ENCODE measurements at places on chromosomes 16 and 17.

DNA sequence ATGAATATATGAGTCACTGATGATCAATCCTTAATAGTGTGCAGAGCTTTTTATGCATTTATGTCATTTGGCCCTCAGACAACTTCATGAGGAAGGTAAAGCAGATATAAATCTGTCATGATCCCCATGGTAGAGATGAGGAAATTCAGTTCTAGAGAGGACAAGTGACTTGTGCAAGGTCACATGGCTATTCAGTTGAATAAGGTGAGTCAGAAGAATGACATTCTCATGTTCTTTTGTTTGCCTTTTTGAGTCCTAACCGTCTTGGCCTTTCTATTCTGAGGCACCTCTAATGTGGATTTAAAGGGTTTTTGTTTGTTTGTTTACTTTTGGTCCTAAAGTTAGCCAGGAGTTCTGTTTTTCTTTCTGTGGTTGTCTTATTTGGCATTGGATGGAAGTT lies 116.2 kb upstream of the ELAC2 start:
- no peak for DNase-seq

DNA sequence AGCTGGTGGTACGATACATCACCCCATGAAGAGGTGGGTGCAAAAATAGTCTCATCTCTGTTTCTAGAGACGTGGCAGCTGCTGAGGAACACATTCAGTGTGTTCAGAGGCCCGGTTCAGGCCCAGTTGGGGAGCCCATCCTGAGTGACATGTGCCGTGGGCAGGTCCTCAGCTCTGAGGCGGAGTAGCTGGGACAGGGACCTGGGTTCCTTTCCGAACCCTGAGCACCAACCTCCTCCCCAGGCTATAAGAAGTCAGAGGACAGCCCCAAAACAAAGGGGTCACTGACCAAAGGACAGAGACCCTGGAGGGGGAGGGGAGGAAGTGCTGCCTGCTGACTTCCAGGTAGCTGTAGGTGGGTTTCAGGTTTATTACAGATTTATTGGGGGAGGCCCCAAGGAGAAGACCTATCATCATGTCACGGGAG lies 5.1 kb downstream of the LDHD start:
- no peak for DNase-seq

- no peak for DNase-seq
These were observed 37.6 kb downstream of the ZNF750 start for GRCh38 chr17:82802075-82802780.

DNA sequence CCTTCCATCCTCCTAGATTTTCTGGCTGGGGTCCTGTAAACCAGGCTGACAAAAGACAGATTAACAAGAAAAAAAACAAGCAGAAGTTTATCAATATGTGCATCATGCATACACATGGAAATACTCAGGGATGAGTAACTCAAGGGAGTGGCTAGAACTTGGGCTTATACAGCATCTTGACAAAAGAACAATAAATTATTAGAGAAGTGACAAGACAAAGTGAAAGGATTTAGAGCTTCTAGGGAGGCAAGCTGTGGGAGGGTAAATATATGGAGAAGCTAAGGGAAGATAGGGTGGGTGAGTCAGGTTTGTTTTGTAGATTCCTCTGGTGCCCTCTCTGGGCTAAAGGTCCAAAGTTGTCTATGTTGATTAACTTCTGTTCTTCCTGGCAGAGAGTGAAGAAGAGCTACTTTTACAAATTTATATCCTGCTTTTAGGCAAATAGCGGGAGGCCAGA lies 48.0 kb upstream of the NDRG4 start:
- DNase-seq: no peak

- no peak for DNase-seq
These were observed 201.5 kb downstream of the C16orf95 start for GRCh38 chr16:87115646-87116045.

- DNase-seq: peak; percentile 77
These were observed at the start of gene PRKCA for GRCh38 chr17:66301864-66302741. TSS of gene PRKCA (plus strand) at chr17:66302613.

DNA sequence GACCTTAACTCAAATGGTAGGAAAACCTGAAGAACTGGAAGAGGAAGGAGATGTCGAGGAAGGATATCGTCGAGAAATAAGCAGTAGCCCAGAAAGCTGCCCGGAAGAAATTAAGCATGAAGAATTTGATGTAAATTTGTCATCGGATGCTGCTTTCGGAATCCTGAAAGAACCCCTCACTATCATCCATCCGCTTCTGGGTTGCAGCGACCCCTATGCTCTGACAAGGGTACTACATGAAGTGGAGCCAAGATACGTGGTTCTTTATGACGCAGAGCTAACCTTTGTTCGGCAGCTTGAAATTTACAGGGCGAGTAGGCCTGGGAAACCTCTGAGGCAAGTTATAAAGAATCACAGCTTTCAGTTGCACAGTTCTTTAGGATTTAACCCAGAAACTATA lies 15.5 kb downstream of the ERCC4 start:
- DNase-seq: peak; percentile 56

DNA sequence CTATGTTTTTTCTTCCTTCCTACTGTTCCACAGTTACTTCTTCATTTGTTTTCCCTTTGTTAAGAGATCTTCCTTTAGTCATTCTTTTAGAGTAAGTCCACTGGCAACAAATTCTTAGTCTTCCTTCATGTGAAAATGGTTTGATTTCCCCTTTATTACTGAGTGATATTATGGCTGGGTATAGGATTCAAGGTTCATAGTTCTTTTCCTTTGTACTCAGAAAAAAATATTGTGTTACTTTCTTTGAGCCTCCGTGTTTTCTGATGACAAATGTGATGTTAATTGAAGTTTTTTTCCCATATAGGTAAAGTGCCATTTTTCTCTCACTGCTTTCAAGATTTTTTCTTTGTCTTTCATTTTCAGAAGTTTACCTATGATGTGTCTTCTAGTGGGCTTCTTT lies 283.1 kb upstream of the TBX2 start:
- DNase-seq: no peak

- no peak for DNase-seq
These were observed 12.1 kb upstream of the ZFHX3 start for GRCh38 chr16:73059779-73060615.

DNA sequence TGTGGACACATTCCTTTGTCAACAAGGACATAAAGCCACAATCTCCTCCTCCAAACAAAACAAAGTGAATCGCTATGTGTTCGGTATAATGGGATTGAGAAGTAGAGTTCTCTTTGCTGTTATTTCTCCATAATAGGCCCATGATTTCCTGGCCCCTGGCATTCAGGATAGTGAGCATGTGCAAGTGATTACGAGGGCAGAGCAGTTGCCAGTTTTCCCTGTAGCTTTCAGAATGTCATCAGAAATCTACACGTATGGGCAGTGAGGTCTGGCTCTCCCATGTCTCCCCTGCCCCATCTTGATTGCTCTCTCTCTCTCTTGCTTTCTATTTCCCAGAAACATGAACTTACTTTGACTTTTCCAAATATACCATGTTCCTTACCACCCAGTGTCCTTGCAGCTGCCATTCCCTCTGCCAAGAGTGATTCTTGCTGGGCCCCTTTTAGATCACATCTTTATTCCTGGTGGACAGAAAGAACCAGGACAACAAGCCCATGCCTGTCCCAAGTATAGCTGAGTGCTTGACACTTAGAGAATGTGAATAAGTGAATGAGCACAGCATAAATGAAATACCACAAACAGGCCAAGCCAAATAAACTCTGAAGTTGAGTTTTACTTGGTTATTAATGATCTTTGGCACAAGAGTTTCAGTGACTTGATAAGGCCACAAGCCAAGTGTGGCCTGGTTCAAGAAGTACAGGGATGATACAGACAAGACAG lies 273.1 kb downstream of the CDH13 start:
- DNase-seq: no peak

- no peak for DNase-seq
These were observed 3.1 kb downstream of the CTRB2 start for GRCh38 chr16:75203667-75204409.

DNA sequence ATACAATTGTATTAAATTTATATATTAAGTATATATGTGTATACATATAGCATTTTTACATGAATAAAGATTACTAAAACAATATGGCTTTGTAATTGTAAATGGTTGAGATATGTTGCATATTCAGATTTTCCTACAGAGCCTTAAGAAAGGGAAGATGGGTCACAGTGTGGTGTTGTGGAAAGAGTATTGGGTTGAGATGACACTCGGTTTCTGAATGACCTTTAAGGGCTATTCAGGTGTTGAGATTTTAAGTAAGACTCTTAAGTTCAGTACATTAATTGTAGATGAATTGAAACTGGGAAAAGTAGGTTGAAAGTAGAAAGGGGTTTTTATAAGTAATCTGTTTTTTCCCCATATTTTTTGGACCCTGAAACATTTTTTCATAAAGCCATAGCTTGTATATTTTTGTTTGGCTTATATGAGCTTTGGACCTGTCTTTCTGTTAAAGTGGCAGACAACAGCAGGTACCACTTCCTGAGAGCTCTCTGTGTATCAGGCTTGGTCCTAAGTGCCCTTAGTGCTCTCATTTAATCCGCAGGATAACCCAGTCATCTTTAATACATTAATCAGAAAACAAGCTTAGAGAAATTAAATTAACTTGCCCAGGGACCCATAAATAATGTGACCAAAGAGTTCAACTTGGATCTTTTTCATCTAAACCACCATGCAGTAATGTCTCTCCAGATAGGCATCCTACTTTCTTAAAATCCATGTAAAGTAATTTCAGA lies 48.5 kb upstream of the MRC2 start:
- DNase-seq: no peak

- no peak for DNase-seq
These were observed 586.4 kb downstream of the MAF start for GRCh38 chr16:79013930-79014660.

DNA sequence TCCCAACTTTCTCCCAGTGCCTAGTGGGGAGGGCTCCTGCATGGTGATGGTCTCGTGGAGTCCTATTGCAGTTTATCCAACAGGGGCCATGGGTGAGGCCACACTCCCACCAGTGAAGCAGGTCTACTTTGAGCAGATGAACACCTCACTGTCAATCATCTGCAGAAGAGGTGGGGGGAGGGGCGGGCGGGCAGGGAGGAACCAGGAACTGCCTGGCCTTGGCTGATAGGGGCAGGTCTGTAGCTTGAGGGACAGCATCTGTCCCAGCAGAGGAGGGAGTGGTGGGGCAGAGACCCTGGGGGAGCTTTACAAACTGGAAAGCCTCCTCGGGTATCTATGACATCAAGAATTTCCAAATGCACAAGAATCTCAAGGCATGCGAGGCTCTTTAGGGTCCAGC lies 58.7 kb upstream of the ZNF423 start:
- DNase-seq: no peak

GRCh38 chr17:49696233-49696761 lies 11.5 kb downstream of the SLC35B1 start:
- DNase-seq: peak; percentile 82

GRCh38 chr17:61556224-61557188 lies 34.5 kb downstream of the NACA2 start:
- no peak for DNase-seq

DNA sequence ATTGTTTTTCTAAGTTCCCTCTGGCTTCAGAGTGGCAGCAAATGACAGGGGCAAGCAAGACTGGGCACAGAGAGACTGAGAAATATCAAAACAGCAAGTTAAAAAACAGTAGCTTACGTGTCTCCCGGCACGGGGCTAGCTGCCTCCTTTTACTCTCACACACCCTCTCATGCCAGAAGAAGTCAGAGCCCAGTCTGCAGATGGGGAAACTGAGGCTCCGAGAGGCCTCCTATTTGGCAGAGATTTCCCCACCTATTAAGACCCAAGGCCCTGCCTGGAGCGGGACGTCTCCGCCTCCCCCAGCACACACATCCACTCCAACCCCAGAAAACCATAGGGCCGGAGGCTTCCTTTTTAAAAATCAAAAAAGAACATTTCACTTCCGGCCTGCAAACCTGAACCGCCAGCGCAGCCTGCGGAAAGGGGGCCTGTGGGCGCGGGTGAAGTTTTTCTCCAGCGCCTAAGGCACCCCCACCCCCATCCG lies 832 bp downstream of the CARHSP1 start:
- DNase-seq: no peak

DNA sequence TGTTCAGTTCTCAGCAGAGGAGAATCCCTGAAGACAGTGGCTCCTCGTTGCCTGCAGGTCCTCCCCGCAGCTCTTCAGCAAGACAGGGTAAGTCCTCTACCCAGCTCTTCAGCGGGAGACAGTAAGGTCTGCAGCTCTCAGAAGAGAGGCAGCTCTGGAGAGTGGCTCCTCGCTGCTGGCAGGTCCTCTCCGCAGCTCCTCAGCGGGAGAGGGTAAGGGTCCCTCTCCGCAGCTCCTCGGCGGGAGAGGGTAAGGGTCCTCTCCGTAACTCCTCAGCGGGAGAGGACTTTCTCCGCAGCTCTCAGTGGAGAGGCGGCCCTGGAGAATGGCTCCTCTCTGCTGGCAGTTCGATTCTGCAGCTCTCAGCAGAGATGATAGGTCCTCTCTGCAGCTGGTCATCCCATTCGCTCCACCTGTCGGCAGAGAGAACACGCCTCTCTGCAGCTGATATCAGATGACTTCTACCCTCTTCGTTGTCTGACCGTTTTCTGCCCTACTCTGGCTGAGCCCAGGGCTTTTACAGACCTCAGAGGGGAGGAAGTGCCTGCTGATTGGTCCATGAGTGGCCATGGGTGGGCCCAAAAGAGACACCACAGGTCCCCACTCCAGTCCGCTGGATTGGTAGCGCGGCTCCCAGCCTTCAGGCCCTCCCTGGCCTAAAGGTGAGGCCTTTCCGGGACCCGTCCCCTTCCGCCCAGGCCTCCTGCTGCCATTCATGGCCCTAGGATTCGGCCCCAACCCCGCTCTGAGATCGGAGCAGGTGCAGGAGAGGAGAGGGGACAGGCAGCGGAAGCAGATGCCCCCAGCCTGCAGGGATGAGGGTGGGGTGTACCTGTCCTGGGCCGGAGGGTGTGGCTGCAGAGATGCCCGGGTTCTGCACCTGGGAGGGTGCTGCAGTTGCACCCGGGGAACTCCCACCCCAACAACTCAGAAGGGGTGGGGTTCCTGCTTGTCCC lies 11.9 kb upstream of the SHCBP1 start:
- DNase-seq: no peak

- DNase-seq: peak; percentile 65
These were observed 47.8 kb downstream of the BMERB1 start for GRCh38 chr16:15482068-15482747.

GRCh38 chr16:75996491-75996890 lies 270.2 kb upstream of the CPHXL start:
- DNase-seq: no peak

- no peak for DNase-seq
These were observed 151.8 kb downstream of the ABCA8 start for GRCh38 chr17:68803164-68803929.

- DNase-seq: no peak
These were observed 17.4 kb downstream of the IRF8 start for GRCh38 chr16:85916141-85916890.

- no peak for DNase-seq
These were observed 143.9 kb upstream of the HS3ST2 start for GRCh38 chr16:22670044-22670536.

- DNase-seq: no peak
These were observed 674.7 kb upstream of the SALL1 start for GRCh38 chr16:51825779-51826178.
